ENCODE measurements at places on chromosomes 1 and 21.

- no peak for DNase-seq
These were observed 9.6 kb upstream of the SIM2 start for GRCh38 chr21:36689324-36689723.

DNA sequence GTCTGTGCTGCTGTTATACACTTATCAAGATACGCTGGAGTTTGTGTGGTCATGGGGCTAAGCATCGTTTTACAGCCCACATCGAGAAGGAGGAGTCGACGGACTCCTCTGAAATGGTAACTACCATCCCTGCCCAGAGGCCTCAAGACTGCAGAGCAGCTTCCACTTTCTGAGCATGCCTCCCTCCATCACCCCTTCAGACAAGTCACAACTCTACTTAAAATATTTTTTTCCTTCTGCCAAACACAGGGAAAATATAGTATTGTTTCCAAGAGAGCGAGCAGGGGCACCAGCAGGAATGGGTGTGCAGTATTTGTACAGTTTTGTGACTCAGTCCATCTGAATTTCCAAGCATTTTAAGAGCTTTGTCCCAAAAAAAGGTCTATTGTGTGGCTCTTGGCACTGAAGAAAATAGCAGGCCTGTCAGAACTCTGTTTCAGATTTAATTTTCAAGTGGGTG, 14.1 kb downstream of the EVA1C start:
- DNase-seq, result peak; percentile 16

DNA sequence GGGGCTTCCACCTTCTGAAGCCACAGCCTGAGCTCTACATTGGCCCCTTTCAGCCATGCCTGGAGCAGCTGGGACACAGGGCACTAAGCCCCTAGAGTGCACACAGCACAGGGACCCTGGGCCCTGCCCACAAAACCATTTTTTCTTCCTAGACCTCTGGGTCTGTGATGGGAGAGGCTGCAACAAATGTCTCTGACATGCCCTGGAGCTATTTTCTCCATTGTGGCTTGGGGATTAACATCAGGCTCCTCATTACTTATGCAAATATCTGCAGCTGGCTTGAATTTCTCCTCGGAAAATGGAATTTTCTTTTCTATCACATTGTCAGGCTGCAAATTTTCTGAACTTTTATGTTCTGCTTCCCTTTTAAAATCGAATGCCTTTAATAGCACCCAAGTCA, 795.7 kb downstream of the LTN1 start:
- no peak for DNase-seq

GRCh38 chr1:11334821-11335220, 61.8 kb downstream of the UBIAD1 start:
- DNase-seq, result no peak

- DNase-seq, result no peak
These were observed 5.1 kb upstream of the LAMB3 start for GRCh38 chr1:209657140-209657879.

DNA sequence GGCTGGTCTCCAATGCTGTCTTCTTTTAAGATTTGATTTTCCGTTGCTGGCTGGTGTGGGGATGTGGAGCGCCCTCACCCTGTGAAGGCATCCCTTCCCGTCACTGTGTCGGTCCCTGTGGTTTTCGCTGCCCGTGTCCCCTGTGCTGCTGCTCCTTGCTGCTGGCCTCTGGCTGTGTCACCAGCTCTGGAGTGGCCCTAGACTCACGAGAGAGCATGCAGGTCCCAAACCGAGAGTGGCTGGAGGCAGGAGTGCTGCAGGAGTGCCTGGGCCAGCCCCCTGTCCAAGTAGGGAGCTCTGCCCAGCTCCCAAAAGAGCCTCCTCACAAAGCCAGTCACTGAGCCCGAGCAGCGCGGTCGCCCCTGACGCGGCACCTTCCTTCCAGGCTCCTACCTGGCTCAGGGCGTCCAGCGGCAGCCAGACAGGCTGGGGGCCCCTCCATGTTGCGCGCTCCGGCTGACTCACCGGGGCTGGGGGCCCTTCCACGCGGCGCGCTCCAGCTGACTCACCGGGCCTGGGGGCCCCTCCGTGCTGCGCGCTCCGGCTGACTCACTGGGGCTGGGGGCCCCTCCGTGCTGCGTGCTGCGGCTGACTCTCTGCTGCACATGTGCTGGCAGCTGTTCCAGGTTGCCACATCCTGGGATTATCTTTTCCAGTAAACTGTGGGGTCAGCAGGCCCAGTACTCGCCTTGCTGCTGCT, 106.7 kb upstream of the COL6A1 start:
- no peak for DNase-seq

GRCh38 chr1:6181347-6181770, 1.2 kb upstream of the CHD5 start:
- DNase-seq, result no peak

GRCh38 chr21:32757804-32758203, 13.8 kb downstream of the PAXBP1 start:
- no peak for DNase-seq

- DNase-seq, result no peak
These were observed 175.5 kb downstream of the CLIC6 start for GRCh38 chr21:34844013-34844923.

DNA sequence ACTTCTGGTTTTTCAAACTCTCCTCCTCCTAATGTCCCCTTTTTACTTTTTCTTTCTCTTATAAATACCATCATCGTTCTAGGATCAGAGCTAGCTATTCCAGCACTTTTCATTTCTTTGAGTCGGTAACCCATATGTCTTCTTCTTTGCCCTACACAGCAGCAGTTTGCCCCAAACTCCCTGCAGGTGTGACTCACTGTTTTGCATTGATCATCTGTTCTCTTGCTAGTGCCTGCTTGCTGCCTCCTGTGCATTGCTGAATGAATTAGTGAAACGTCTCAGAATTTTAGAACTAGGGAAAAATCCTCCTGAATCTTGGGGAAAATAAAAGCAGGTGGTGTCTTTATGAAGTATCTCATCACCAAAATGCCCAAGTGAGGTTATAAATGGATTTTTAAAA, 21.7 kb downstream of the KCNK2 start:
- DNase-seq, result no peak

DNA sequence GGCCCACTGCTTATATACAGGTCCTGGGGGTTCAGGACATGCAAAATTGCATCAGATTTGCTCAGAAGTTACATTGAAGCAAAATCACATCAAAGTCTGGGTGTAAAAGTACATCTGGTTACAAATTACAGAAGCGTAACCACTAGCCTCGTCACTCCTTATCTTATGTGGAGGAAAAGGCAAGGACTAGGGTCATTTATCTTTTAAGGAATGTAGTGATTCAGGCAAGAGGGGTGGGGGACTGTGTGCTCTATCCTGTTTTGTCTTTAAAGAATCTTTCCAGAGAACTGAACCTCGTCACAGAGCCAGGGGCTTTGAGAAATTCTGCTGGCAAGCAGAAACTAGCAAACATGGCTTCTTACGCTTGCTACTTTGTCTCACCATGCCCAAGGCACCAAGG, 61.1 kb upstream of the RAB4A start:
- DNase-seq, result no peak

DNA sequence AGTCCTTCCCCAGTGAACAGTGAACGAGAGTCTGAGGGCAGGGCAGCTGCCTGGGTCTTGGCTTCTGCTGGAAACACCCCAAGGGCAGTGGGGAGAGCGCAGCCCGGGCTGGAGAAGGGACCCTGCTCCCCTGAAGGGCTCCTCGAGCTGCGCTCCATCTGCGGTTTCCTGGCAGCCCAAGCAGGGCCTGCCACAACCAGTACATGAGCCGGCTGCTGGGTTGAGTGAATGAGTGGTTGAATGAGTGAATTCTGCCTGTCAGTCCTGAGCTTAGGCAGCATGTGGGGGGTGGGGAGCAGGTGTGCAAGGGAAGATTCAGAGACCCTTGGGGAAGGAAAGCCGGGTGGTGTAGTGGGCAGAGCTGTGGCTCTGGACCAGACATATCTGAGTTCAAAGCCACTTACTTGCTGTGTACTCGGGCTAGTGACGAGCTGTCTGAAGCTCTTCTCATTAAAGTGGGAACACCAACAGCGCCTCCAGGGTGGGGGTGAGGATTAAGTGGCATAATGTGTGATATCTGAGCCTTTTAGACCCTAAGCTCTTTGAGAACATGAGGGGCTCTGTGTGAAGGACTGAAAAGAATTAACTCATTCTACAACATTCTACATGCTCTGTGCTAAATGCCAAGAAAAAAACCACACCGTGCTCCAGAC, 3.7 kb downstream of the OPRD1 start:
- DNase-seq, result no peak

DNA sequence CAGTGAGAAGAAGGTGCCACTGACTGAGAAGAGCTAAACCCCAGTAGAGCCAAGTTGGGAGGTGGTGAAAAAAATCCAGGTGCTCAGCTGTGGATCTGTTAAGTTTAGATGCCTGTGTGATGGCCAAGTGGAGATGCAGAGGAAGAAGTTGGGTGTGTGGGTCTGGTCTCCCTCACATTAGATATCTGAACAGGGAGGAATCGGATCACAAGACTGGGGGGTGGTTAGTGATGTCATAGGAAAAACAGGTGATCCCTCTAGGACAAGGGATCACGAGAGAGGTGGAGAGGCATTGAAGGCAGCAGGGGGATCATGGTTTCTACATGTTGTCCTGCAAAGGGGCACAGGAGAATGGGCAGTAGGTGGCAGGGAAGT, 22.6 kb downstream of the KCNK1 start:
- DNase-seq, result no peak

DNA sequence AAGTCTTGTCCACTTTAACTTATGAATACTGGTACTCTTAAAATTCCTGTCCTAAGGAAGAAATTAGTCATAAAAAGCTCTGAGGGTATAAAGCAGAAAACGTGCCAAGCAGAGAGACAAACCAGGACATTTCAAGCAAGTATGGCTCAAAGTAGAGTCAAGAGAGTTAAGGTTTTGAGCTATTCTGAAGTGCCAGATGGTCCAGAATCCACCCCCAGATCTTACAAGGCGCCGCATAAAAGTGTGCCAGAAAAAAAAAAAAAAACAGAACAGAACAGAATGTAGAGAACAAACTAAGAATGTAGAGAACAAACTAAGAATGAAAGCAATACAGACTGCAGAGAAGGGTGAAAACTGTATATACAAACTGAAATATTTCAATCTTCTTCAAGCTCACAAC, 12.5 kb downstream of the EPS15 start:
- no peak for DNase-seq

DNA sequence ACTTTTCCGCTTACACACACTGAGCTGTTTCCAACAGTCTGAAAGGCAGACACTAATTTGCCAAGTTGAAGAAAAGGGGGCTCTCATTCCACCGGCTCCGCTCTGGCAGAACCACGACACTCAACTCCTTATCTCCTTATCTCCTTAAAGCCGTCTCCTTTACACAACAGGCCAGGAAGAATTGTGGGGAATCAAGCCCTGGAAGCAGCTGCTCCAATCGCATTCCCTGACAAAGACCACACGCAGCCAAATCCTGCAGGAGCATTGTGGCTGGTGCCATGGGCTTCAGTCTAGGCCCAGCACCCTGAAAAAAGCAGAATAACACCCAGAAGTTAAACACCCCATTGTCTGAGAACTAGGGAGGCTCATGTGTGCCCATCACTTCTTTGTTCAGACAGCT, 24.1 kb downstream of the SUSD4 start:
- no peak for DNase-seq

DNA sequence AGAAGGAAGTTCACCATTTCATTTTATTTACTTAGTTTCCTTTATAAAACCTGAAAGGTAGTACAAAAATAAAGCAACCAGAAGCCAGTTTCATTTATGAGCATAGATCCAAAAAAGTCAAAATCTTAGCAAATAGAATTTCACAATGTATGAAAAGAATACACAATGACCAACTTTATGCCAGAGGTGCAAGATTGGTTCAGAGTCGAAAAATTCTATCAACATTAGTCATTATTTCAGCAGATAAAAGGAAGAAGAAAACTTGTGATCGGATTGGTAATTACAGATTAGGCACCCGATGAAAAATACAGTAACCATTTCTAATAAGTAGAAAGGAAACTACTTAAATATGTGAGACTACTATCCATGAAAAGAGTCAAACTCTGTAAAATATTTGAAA, 89.1 kb downstream of the ITSN1 start:
- no peak for DNase-seq

DNA sequence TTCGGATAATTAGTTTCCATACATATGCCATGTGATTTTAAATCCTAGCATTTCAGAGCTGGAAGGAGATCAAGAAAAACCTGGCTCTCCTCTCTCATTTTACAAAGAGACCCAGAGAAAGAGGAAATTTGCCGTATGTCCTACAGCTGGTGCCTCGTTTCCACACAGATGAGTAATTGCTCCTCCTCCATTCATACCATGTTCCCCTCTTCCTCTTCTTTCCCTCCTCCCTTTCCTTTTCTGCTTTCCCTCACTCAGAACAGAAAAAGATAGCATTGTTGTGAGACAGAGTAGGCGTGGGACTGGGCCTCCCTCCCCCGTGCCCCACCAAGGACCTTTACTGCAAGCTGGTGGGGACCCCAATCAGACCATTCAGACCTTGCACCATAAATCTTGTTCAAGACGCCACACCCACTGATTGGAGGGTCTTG, 13.7 kb upstream of the SLC44A3 start:
- no peak for DNase-seq

DNA sequence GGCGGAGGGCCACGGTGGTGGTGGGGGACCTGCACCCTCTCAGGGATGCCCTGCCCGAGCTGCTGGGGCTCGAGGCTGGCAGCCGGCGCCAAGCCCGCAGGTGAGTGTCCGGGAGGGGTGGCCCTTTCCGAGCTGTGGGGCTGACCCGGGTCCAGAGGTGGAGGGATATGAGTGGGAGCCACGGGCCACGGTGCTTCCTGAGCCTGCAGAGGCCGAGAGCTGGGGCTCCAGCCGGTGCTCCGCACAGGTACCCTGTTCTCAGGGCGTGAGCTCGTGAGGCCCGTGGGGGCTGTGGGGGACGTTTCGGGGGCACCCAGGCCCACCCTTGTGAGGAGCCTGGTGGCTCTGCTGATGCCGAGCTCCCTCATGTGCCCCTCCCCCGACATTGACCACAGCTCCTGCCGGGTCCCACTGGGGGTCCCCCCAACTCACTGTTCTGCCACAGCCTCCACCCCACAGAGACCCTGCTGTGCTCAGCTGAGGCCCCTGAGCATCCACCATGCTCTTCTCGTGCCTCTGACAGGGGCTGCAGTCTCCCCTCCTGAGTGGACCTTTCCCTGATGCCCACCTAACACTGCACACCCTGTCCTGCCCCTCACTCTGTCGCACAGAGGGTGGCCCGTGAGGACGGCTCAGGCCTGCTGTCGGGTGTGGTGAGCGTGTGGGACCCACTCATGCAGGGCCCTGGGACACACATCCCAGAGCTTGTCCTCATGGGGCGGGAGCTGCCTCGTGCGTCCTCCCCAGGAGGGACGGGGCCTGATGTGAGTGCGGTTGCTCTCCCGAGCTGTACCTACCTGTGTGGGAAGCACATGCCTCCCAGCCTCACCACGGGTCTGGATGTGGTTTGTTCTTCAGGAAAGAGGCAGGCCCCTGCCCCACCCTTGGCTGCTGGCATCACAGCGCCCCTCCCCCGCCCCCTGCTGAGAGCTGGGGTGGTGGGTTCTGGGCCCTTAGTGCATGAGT, 27.5 kb downstream of the SLX9 start:
- DNase-seq, result no peak

Data from SK-MEL-5 (cell line).